ENCODE measurements at places on chromosomes 5 and 9.

DNA sequence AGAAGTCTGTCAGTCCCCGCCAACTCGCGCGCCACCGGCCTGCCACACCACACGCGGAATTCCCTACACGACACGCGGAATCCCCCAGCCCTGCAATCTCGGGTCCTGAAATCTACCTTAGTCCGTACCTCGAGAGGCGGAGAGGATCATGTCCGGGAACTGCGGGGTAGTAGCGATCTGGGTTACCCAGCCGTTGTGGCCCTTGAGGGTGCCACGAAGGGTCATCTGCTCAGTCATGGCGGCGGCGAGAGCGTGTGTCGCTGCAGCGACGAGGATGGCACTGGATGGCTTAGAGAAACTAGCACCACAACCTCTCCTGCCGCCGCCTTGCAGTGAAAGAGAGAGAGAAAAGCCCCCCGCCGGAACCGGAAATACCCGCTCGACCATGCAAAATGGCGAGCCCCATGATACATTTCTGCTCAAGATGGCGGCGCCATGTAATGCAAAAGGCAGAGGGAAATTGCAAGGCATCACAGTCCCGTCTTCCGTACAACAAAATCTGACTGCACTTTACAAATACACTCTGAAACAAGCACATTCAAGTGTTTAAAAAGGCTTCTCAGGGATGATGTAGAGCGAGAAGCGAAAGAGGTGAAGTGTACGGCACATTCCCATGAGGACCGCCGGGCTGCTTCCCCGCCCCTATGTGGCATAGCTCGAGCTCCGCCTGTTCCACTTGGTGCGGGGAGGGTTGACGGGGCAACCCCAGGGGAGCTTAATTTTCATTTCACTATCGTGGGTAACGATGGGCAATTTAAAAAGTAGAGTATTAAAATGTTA, at the start of gene RACK1:
Gene RACK1, minus strand, starts transcription at position 343 of the 780 bp plus-strand sequence. Its CDS starts 106 bp downstream, at position 237.
- H3K4me1 ChIP-seq: peaks cover 64% of the 10 kb centered on the region
- H3K36me3 ChIP-seq: peaks cover 33% of the 10 kb centered on the region
- H3K27me3 ChIP-seq: no peaks in the 10 kb centered on the region
- DNase-seq: peak; percentile 97
- peak within 1 kb of the TSS; percentile 89 for H3K4me3 ChIP-seq
- peak within 1 kb of the TSS; percentile 96 for H3K27ac ChIP-seq

- peaks cover 60% of the 10 kb centered on the region for H3K36me3 ChIP-seq
- no peak overlapping the region for H3K4me3 ChIP-seq
- no peak for DNase-seq
- no peaks in the 10 kb centered on the region for H3K27me3 ChIP-seq
- no peaks in the 10 kb centered on the region for H3K4me1 ChIP-seq
These were observed 39.5 kb downstream of the SMC5 start for GRCh38 chr9:70298245-70298771.

GRCh38 chr9:36935768-36936497, 98.1 kb downstream of the PAX5 start:
- peaks cover 11% of the 10 kb centered on the region for H3K27me3 ChIP-seq
- no peak for DNase-seq
- no peak overlapping the region for H3K4me3 ChIP-seq
- H3K36me3 ChIP-seq: no peaks in the 10 kb centered on the region
- no peaks in the 10 kb centered on the region for H3K4me1 ChIP-seq

- H3K36me3 ChIP-seq: no peaks in the 10 kb centered on the region
- H3K4me1 ChIP-seq: peaks cover 18% of the 10 kb centered on the region
- DNase-seq: peak; percentile 99
- peak within 1 kb of the TSS; percentile 88 for H3K27ac ChIP-seq
- peak within 1 kb of the TSS; percentile 97 for H3K4me3 ChIP-seq
These were observed at the start of gene AOPEP for GRCh38 chr9:94726495-94727191. AOPEP (plus strand) TSS chr9:94726699; CDS start chr9:94759784, 33,085 bp downstream.

DNA sequence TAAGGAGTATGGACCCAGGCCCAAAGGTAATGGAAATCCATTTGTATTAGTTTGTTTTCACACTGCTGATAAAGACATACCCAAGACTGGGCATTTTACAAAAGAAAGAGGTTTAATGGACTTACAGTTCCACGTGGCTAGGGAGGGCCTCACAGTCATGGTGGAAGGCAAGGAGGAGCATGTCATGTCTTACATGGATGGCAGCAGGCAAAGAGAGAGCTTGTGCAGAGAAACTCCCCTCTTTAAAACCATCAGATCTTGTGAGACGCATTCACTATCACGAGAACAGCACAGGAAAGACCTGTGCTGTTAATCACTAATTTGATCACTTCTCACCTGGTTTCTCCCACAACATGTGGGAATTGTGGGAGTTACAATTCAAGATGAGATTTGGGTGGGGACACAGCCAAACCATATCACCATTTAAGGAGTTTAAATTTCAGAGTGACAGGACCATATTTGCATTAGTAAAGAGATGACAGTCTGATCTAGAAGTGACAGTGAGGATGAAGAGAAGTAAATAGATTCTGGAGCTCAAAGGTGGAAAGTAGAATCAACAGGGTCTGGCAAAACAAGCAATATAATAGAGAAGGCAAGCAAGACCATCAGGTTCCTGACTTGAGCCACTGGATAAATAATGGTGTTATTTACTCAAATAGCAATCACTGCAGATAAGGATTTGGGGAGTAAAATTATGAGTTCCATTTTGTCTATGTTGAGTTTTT, 7.5 kb upstream of the FAM169A start:
- H3K4me1 ChIP-seq: no peaks in the 10 kb centered on the region
- H3K27ac ChIP-seq: no peak overlapping the region
- H3K27me3 ChIP-seq: peaks cover 3% of the 10 kb centered on the region
- H3K4me3 ChIP-seq: no peak overlapping the region
- DNase-seq: no peak
- no peaks in the 10 kb centered on the region for H3K36me3 ChIP-seq

- H3K4me3 ChIP-seq: no peak overlapping the region
- peaks cover 7% of the 10 kb centered on the region for H3K4me1 ChIP-seq
- no peak overlapping the region for H3K27ac ChIP-seq
- no peaks in the 10 kb centered on the region for H3K36me3 ChIP-seq
- H3K27me3 ChIP-seq: no peaks in the 10 kb centered on the region
- DNase-seq: no peak
These were observed 4.3 kb upstream of the TRIO start for GRCh38 chr5:14138608-14139540.

GRCh38 chr9:70043285-70043684, 363 bp upstream of the MAMDC2 start:
- peaks cover 47% of the 10 kb centered on the region for H3K4me1 ChIP-seq
- H3K27me3 ChIP-seq: no peaks in the 10 kb centered on the region
- peak overlapping the region; percentile 62 for H3K4me3 ChIP-seq
- peak overlapping the region; percentile 81 for H3K27ac ChIP-seq
- no peaks in the 10 kb centered on the region for H3K36me3 ChIP-seq

GRCh38 chr9:76725885-76726284, 38.4 kb upstream of the PCA3 start:
- no peaks in the 10 kb centered on the region for H3K36me3 ChIP-seq
- H3K27ac ChIP-seq: no peak overlapping the region
- H3K4me3 ChIP-seq: no peak overlapping the region
- no peaks in the 10 kb centered on the region for H3K27me3 ChIP-seq
- no peak for DNase-seq

- peak overlapping the region; percentile 63 for H3K27ac ChIP-seq
- no peak overlapping the region for H3K4me3 ChIP-seq
- H3K36me3 ChIP-seq: no peaks in the 10 kb centered on the region
- no peaks in the 10 kb centered on the region for H3K27me3 ChIP-seq
These were observed 6.1 kb downstream of the TJP2 start for GRCh38 chr9:69180200-69180599.

Measured in suprapubic skin (tissue), 4 donors.